ENCODE measurements at places on chromosomes 1 and 21. TPM values are rescaled to one million over a fixed set of nuclear protein-coding genes. Genes with fewer than 3 reads are reported as not detected.

PSRC1 gene
- polyA plus RNA-seq: 22.2 TPM

DNA sequence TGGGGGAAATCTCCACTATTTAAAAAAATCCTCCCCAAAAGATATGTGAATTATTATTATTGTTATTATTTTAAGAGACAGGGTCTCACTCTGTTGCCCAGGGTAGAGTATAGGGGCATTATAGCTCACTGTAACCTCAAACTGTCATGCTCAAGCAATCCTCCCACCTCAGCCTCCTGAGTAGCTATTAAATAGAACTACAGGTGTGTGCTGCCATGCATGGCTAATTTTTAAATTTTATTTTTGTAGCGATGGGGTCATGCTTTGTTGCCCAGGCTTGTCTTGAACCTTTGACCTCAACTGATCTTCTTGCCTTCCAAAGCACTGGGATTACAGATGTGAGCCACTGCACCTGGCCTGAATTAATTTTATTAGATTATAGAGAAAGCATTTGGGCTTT is 116.8 kb downstream of the RABGAP1L start:
- DNase-seq: no peak

LAMB3 gene
- 1.1 TPM for polyA plus RNA-seq

GRCh38 chr1:184745110-184745509 is 9.5 kb downstream of the EDEM3 start:
- DNase-seq: no peak

DNA sequence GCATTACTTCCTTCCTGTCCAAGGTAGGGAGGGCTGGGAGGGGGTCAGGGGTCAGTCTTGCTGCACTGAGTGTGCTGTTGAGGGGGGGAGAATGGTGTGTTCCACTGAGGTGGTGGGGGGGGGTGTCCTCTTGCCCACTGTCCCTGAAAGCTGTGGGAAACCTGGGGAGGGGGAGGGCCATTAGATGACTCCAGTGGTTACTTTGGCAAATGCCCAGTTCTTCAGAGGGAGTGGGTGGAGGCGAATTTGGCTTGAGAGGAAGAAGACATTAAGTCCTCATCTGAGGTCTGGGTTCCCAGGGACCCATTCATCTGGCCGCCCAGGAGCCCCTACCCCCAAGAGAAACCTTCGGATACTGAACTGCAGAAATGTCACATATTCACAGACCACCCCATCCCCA is 36.2 kb downstream of the MEF2D start:
- no peak for DNase-seq

DNA sequence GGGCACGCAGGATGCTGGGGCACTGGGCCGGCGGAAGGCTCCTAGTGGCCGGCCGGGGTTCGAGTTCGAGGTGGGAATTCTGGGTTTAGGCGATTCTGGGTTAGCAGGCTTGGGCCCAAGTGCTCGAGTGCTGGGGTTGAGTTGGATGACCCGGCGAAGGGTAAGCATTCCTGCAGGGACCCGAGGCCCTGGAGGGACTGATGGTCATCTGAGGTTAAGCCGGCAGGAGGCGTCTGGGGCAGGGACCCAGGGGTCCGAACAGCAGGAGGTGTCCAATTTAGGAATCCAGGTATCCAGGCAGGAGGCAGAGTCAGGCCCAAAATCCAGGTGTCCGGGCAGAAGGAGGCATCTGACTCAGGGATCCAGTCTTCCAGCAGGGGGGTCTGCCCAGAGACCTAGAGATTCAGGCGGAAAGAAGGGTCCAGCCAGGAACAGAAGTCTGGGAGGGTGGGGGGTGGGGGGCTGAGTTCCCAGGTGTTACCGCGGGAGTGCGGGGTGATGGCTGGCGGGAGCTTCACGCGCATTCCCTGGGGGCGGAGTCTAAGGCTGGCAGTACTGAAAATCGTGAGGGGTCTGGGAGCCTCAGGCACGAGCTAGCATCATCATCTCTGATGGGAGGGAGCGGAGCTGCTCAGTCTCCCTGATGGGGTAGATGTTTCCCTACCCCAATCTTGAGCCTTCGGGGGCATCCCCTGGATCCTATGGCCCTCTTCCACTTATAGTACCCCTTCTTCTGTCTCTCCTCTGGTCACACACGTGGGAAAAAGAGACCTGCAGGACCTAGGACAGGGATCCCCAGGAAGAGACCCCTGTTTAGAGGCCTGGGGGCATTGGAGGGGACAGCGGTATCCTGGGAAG is 585 bp downstream of the GPR3 start:
- DNase-seq: no peak

GRCh38 chr1:109516872-109517271 is 7.3 kb upstream of the AMIGO1 start:
- DNase-seq: no peak

OR2T33 gene
- not detected for polyA plus RNA-seq

DNA sequence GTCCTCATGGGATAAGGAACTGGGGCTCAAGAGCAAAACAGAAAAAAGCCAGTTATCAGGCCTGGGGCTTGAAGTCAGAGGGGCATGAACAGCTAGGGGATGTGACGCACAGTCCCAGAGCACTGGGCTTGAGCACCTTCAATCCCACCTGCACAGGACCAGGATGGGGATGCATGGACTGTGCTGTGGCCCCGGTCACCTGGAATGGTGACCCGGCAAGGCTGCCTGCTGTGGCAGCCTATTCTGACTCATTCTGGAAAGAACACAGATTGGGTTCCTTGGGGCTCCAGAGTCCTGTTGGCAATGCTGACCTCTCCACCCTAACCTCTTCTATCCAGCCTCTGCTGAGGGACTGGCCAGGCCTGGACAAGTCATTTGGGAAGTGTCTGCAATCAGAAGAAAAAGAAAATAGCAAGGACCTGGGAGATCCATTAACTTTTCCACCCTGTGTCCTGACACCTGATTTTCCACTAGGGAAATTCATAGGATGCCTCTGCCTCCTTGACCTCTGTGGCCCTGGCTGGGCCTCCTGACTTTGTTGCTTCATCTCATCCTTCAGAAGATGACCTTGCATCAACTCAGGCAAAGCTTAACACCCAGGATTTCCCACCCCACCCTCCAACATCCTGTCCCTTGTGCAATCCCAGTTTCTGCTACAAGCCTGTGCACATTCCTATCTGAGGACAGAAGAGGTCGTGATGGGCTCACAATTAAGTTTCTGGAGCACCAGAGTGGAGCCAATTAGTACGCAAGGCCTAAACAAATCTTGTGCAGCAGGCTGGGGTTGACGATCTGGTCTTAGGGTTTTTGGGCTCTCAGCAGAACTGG is 17.9 kb upstream of the FMOD start:
- DNase-seq: no peak

EPHA10 gene
- 0.07 TPM for polyA plus RNA-seq

- DNase-seq: peak; percentile 3
Measured at GRCh38 chr1:104132382-104132973, 382.8 kb downstream of the AMY1C start.

COL8A2 gene
- polyA plus RNA-seq: 1.6 TPM

TGFB2 gene
- polyA plus RNA-seq: 10.3 TPM

VTCN1 gene
- 14.1 TPM for polyA plus RNA-seq

DNA sequence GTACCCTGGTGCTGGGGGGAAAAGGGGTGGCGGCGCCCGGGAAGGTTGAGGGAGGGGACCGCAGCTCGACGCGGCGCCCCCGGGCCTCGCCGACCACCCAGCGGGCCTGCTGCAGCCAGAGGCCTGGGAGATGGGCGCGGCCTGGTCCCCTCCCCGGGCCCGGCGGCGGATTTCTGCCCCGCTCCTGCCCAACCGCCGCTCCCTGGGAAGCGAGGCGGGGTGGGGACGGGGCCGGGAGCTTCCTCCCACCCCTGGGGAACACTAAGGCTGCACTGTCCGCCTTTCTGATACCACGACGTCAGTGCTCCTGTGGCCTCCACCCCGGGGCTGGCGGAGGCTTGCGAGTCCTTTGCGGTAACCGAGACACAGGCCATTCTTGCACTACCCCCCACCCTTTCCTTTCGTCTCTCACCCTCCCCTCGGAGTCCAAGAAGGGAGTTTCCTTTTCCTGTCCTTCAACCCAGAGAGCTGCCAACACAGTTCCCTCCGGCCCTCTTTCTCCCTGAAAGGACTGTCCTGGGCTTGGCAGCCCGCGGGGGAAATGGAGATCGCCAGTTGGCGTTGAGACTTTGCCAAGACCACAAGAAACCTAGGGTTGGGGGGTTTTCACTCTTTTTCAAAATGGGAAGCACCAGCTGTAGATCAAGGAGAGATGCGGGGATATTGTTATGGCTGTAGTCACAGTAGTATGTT is 742 bp downstream of the SH3GLB1 start:
- peak; percentile 65 for DNase-seq

- no peak for DNase-seq
Measured at GRCh38 chr21:41932576-41933312, 21.1 kb downstream of the C2CD2 start.

GRCh38 chr1:101198842-101199636 is 37.8 kb upstream of the S1PR1 start:
- DNase-seq: no peak

- DNase-seq: no peak
Measured at GRCh38 chr1:177817937-177818875, 151.7 kb downstream of the SEC16B start.

CACNA1S gene
- 0.51 TPM for polyA plus RNA-seq

RGS8 gene
- not detected for polyA plus RNA-seq

- no peak for DNase-seq
Measured at GRCh38 chr1:86277936-86278335, 118.2 kb downstream of the ODF2L start.

TNNI3K gene
- 2.2 TPM for polyA plus RNA-seq

DNA sequence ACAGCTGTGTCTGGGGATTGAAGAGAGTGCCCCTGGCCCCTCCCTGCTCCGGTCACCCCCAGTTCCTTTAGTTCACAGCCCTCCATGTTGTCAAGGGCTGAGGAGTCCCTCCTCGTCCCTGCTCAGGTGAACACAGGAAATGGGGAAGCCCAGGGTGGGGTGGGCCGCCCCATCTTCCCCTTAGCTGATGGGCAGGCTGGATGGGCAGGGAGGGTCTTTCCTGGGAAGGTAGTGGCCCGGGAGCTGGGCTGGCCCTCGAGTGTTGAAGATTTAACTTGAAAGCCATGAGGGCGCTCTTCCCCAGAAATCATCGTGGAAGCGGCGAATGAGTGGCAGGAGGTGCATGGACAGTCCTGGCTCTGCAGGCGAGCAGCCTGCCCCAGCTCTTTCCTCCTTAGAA is 18.3 kb upstream of the NPHP4 start:
- no peak for DNase-seq

DNA sequence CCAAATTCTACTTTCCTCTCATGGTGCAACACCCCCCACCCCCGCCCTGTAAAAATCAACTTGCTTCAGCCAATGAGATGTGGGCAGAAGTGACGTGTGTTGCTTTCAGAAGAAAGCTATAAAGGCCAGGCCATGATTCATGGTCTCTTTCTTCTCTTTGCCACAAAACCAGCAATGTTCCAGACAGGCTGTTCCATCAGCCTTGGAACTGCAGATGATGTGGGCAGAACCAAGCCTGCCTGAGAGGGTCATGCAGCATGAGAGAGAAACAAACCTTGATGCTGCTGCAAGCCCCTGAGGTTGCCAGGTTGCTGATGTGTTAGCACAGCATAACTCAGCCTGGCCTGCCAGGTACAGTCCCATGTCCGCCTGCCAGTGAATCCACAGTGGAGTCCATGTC is 41.8 kb downstream of the MIS18A start:
- no peak for DNase-seq

C1orf87 gene
- polyA plus RNA-seq: 0.22 TPM

DNA sequence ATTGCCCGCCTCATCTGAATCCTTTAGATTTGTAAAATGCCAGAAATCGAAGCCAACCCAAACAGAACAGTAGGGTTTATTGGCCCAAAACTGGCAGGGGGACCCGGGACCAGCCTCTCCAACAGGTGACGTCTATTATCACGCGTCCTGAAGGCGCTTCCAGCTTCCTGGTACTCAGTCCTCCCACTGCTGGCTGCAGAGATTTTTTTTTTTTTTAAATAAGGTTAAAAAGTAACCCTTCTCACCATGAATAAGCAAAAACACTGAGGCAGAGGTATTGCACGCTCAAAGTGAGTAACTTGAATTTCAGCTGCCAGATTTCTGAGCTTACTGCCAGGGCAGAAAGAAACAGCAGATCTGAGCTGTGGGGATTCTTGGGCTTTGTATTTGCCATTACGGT is 54.4 kb upstream of the GCLM start:
- DNase-seq: no peak

DNA sequence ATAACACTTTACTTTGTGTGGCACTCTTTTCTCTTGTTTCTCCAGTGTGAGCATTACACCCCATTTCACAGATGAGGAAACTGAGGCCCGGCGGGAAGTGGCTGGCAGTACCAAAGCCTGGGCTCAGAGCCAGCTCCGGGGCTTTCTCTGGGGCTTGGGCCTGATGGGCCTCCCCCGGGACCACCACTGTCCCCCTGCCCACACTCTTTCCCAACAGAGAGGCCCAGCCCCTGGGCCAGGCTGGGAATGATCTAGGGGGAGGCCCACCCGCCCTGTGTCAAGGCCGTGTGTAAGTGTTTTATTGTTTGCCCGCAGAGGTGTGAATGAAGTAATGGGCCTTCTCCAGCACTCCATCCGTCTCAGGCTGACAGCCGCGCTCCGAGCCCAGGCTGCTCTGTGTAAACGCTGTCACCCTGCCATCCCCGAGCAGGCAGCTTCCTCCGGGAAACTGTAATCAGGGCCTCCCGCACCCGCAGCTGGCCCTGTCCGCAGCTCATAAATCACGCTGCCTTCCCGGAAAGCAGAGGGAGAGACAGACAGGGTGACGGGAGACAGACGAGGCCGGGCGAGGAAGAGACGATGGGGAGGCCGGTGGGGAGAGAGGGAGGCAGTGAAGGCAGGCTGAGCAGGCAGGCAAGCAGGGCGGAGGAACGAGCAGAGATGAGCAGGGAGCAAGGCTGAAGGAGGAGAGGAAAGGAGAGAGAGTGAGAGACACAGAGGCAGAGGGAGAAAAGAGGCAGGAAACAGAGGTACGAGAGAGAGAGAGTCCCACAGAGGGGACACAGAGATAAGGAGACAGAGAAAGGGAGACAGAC is 109.7 kb upstream of the ZBTB40 start:
- DNase-seq: peak; percentile 58

DNA sequence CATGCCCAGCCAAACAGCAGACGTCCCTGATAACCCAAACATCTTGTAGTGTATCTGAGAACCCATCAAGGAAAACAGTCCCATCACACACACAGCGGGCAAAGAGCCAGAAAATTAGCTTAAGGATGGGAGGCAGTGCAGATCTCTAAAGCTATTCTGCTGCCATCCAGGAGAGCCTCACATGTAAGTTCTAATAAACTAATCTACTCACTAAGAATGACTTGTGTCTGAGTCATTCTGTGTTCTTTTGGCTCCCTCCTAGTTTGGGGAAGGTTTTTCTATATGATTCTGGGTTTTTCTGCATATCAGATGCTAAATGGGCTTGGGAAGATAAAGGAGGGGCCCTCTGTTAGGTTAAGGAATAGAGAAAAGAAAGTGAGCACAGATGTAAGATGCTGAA is 162.8 kb downstream of the HUNK start:
- no peak for DNase-seq

GRCh38 chr1:25654109-25654660 is 37.6 kb downstream of the MAN1C1 start:
- DNase-seq: no peak

- DNase-seq: no peak
Measured at GRCh38 chr1:95467036-95467435, 233.0 kb downstream of the RWDD3 start.

GRCh38 chr21:14074177-14074576 is 136.6 kb downstream of the LIPI start:
- no peak for DNase-seq

All from left renal cortex interstitium (tissue), 4 donors.